ENCODE measurements at places on chromosomes 3 and 15.

DNA sequence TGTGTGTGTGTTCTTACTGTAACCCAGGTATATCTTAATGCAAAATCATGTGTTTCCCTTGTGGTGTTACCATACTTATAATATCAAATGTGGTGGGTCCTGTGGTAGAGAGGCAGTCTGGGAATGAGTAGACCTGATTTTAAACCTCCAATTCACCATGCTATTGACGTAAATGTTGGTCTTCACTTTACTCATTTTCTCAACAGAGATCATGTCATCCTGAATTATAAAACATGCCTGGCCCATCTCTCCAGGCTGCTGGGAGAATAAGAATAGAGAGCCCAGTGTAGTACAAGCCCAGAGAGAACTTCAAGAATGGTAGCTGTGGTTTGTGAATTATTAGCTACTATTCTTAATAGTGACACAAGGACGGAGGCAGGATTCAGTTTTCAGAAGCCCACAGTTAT lies 88.1 kb downstream of the MBNL1 start:
- DNase-seq: no peak

DNA sequence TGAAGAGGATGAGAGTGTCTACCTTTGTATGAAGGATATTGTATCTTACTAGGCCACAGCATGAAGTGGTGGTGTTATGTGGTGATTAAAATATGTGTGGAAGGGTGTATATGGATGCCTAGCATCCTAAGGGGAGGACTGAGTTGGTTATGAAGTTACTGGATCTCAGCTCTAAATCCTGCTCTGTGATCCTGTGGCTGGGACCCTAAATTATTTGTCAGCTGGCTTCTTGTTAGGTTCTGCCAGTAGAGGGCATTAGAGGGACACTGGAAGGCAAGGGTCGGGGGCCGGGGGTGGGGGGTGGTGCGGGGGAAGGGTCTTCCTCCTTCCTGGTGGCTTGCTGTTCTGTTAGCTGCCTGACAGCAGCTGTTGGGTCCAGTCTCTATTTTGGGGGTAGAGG lies 34.9 kb downstream of the MORF4L1 start:
- DNase-seq: peak; percentile 11

DNA sequence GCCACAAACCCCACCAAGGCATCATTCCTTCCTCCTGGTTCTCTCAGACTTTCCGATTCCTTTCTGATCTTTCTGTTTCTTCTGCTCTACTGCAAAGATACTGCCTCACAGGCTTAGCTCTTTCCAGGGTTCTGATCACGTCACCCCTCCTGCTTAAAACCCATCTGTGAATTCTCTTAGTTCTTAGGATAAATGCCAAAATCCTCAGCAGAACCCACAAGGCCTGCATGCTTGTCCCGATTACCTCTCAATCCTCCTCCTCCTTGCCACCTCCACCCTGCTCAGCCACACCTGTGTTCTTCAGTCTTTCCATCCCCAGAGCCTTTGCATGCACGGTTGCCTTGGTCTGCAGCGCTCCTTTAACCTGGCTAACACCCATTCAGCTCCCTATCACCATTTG lies 84.0 kb downstream of the SRGAP3 start:
- no peak for DNase-seq

DNA sequence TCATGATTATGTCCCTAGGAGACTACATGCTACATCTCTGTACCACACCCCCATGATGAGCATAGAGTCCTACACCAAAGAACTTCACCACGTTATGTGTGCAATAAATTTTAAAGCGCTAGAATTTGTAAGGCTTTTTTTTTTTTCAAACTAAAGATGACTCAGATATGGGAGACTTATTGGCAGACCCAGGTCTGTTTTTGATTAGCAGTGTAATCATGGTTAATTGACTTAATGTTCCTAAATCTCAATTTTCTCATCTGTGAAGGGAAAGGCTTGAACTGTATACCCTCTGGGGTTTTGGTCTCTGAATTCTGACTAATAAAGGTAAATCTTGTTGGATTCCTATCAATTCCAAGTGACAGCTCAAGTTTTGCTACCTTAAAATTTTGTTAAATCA lies 26.4 kb downstream of the ABI3BP start:
- DNase-seq: no peak

- no peak for DNase-seq
Observed at GRCh38 chr3:48404440-48405342, 25.2 kb downstream of the PLXNB1 start.

- DNase-seq: no peak
Observed at GRCh38 chr15:22895465-22896190, 57.2 kb downstream of the NIPA2 start.

- no peak for DNase-seq
Observed at GRCh38 chr3:54861248-54862067, 66.4 kb downstream of the LRTM1 start.

DNA sequence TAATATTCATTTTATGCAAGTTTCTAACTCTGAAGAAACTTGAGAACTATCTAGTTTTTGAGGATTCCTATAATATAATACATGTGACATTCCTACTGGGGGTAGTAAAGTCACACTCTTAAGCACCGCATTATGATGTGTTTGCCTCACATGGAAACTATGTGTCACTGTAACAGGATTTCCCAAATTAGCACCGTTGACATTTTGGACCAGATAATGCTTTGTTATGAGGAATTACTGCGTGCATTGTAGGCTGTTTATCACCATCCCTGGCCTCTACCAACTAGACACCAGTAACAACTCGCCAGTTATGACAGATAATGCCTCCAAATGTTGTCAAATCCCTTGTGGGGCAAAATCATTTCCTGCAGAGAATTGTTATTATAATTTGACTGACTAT lies 267.8 kb downstream of the RAP2B start:
- DNase-seq: no peak

DNA sequence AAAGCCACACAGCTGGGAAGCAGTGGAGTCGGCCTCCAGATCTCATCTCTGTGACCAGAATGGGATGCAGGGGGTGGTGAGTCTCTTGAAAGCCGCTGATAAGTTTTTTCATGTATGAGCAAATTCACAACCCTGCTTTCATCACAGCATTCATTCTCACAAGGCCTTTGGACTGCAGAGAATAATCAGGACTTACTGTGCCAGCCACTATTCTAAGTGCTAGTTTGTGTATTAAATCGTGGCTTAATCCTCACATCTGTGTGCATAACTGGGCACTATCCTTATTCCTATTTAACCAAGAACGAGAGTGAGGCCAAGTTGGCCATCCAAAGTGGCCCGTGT lies 64.2 kb upstream of the POLG start:
- no peak for DNase-seq

DNA sequence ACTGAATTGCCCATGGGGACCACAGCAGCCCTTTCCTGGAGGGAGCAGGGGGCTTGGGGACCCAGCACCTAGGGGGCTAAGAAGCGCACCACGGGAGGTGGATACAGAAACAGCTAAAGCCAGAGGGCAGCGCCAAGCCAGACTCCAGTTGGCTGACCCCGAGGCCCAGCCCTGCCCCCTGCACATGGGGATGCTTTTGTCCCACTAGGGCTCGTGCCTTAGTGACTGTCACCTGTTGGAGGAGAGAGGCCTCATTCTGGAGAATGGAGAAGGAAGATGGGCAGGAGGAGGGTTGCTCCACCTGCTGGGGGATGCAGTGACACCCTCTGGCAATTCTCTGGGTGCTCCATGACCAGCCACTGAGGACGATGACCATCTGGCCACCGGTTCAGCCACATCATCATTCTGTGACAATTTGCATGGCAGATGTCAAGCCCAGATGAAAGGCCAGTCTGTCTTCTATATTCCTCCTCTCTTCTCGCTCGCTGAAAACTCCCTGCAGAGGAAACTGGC lies 167.8 kb upstream of the TLE3 start:
- no peak for DNase-seq

DNA sequence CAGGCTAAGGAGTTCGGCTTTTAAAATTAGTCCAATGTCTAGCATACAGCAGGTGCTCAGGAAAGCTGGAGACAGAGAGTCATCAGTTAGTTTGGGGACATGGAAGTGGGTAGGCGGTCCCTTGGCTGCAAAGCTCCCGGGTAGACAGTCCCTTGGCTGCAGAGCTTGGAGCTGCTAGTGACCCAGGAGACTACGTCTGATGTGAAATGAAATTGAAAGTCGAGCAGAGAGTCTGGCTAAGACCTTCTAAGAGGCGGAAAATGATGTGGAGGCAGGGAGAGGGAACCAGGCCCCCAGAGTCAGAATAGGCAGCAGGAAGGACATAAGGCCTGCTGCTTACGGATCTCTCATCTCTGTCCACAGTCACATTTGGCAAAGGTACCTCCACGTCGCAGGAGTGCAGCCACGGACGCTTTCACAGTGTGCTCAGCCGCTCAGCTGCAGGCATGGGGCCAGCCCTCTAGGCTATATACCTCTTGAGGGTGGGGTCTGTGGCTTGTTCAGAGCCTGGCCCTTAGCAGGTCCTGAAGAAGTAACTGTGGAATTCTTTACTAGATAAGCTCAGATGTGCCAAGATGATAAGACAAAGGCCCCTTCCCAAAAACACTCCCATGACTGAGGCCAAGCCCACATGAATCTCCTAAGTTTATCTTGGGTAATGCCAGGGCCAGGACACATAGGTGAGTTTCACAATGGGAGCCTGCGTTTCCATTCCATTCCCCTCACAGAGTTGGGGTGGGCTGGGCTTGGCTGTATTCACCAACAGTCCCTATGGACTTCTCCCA lies 131.7 kb downstream of the XXYLT1 start:
- DNase-seq: no peak

GRCh38 chr3:30638685-30639412 lies 32.4 kb downstream of the TGFBR2 start:
- no peak for DNase-seq

GRCh38 chr3:132117642-132118041 lies 82.8 kb upstream of the CPNE4 start:
- DNase-seq: no peak

GRCh38 chr3:106068381-106068780 lies 199.6 kb upstream of the CBLB start:
- DNase-seq: no peak

GRCh38 chr3:123432832-123433523 lies 15.9 kb downstream of the ADCY5 start:
- no peak for DNase-seq

DNA sequence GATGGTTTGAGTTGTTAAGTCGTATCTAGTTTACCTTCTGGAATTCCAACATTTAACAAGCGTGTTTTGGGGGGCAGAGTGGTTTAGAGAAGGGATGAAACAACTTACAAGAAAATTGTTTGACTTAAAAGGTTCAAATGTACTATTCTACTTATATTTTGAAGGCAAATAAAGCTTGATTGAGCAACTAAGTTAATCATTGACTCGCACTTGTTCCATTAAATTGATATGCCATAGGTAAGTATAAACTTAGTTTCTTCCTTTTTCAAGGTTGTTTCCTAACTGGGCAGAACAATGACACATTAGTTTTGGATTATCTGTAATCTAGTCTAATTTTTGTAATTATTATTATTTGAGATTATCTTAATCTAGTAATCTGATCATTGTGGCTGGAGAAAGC lies 48.3 kb upstream of the CPNE4 start:
- no peak for DNase-seq

DNA sequence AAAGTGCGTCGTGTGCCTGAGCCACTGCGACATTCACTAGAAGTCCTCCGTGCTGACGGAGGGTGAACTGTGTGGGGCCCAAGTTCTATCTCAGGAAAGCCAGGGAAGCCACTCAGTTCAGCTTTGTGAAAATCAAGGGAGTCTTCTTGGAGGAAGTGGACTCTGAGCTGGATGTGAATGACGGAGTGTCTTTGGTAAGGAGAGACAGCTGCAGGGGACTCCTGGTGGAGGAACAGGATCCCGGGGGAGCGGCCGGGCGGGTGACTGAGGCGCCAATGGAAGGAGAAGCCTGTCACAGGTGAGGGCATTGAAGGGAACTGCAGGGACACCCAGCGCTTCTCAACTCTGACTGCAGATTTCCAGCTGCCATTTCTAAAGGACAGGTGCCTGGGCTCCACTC lies 75.6 kb downstream of the APBA2 start:
- no peak for DNase-seq

DNA sequence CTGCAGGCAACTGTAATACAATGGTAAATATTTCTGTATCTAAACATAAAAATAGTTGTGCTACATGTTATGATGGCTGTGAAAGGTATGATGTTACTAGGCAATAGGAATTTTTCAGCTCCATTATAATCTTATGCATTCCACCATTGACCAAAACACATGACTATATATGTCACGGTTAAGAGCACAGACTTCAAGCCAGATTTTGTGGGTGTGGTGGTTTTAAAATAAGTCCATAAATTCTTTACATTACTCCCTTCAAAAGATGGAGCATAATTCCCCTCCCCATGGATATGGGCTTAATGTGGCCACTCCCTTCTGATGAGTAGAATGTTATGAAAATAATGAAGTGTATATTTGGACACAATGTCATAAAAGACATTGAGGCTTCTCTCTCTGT lies 88.4 kb upstream of the TBC1D5 start:
- no peak for DNase-seq

DNA sequence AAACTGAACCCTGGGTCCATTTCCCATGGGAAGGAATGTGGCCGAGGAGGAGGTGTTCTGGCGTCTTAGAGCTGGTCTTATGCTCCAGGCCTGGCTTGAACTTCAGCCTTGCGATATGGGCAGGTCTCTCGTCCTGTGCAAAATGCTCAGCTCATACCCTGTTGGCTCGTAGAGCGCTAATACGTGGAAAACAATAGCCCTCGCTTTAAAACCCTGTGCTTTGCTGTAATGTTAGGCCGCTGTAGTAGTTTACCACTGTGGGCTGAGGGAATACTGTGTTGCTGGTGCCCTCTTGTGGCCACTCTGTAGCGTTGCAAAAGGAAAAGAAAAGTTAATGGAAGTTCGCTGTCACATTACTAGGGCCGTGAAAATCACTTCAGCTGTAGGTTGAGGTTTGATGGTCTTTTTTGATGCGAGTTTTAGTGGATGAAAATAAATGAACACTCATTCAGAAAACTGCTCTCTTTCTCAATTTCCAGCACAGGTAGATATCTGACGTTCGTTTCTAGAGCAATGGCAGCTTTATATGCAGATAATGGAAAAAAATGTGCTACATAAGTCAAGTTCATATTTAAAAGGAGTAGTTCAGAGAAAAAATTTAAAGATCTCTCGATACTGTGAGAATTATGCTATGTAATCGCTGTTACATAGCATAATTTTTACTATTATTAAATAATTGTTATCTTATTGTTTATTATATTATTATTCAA lies 92.9 kb downstream of the MCTP2 start:
- peak; percentile 62 for DNase-seq

DNA sequence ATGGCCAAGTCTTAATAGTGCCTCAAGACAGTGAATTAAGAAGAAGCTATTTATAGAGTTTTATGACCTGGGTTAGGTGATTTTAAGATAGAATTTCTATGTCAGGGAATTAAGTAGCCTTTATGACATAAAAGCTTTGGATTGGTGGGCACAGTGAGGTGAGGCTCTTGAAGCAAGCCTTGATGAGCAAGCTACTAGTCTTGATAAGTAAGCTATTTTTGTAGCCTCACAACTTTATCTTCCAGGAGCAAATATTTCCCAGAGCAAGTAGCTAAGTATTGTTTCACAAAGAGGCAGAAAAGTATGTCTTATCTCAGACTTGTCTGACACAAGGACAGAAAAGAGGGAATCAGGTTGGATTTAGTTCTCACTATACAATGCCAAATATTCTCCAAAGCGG lies 491.7 kb upstream of the RASGRP1 start:
- DNase-seq: no peak

- DNase-seq: no peak
Observed at GRCh38 chr3:52774901-52775864, 2.2 kb upstream of the ITIH1 start.

- no peak for DNase-seq
Observed at GRCh38 chr3:113436809-113437208, 4.5 kb downstream of the CFAP44 start.

All from naive B cell (primary cell).